Fibroblast of pulmonary artery (primary cell): ENCODE measurements at places on chromosomes 12 and 14.

DNA sequence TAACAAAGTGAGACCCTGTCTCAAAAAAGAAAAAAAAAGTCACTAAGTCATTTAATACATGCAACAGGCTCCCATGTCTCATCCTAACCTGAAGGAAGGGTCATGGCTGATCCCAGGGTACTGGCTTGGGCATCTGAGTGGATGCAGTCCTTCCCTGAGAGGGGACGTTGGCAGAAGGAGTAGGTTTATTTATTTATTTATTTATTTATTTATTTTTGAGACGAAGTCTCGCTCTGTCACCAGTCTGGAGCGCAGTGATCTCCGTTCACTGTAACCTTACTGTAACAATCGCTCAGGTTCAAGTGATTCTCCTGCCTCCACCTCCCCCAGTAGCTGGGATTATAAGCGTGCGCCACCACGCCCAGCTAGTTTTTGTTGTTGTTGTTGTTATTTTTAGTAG is 7.2 kb upstream of the CALCOCO1 start:
- DNase-seq: no peak

DNA sequence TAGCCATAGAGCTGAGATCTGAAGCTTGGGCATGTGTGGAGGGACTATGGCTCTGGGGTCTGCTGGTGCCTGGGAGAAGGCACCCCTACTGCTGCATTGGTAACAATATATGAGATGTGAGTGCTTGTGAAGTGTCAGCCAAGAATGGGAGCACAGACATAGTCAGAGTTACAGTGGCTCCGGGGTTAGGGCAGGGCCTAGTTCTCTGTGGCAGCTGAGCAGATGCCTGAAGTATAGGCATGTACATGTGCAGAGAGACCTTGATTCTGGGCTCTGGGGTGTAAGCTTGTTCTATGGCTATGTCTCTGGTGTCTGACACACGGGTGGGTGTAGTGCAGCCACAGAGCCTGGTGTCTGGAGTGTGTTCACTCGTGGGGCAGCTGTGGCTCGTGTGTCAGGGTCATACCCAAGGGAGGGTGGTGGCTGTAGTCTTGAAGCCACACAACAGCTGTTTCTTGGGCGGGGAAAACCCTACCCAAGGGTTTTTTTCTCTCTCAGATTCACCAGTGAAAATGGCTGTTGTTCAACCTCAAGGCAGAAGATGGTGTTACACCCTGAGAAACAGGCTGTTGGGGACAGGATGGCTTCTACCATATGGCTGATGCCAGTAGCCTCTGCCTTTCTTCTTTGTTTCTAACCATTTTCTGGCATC is 11.9 kb upstream of the TCL1A start:
- no peak for DNase-seq

- DNase-seq: no peak
Observed at GRCh38 chr14:55754471-55754870, 174.5 kb downstream of the KTN1 start.

DNA sequence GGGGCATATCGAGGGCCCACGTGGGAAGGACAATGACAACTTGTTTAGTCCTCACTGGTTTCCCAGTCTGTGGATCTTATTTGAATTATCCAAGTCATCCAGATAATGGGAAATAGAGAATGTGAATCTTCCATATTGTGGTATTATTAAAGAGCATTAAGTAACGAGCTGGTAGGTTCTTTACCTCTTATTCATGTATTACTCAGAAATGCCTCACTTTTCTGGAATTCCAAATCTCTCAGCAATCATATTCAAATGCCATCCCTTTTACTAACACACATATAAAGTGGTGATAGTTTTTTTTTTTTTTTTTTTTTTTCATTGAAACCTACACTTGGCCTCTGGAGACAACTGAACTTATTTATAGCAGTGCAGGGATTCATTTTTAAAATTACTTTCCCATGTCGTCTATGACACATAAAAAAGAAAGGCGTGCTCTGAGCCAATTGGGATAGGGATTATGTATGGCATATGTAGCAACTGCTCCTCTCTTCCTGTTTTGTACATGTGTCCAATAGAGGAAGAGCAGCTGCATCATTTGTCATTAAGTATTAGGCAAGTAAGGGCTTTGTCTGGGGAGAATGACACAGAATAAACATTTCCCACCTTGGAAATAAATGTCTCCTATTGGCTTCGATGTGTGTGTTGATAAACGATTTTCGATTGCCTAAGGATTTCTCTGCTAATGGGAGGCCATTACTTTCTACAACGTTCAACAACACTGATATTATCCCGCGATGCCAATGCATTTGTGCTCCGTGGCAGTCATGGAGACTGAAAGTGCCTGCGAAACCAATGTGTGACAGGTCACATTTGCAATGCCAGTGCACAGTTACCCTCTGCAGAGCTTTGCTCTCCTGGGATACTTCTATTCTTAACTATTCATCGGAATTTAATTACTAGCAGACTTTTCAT is 78.6 kb upstream of the IFNG-AS1 start:
- DNase-seq: peak; percentile 73

GRCh38 chr12:132384916-132385774 is 55.8 kb upstream of the GALNT9 start:
- no peak for DNase-seq

GRCh38 chr14:32368107-32368506 is 39.0 kb downstream of the AKAP6 start:
- no peak for DNase-seq

GRCh38 chr12:67069451-67070306 is 199.5 kb upstream of the CAND1 start:
- DNase-seq: no peak

GRCh38 chr12:130351326-130351725 is 13.6 kb downstream of the PIWIL1 start:
- DNase-seq: no peak

- DNase-seq: no peak
Observed at GRCh38 chr14:59313658-59314608, 125.5 kb downstream of the DAAM1 start.

DNA sequence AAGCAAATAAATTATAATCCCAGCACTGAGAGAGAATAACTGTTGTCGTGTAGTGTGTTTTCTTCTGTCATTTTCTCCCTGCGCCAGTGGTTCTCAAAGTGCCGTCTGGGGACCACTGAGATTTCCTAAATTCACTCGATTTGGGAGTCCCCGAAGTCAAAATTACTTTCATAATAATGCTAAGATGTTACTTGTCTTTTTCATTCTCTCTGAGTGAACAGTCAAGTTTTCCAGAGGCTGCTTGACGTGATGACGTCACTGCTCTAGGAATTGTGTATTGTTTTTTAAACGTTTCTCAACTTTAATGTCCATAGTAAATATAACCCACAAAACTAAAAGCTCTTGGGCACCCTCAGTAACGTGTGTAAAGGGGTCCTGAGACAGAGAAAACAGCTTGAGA is 796 bp upstream of the POP5 start:
- DNase-seq: peak; percentile 30

DNA sequence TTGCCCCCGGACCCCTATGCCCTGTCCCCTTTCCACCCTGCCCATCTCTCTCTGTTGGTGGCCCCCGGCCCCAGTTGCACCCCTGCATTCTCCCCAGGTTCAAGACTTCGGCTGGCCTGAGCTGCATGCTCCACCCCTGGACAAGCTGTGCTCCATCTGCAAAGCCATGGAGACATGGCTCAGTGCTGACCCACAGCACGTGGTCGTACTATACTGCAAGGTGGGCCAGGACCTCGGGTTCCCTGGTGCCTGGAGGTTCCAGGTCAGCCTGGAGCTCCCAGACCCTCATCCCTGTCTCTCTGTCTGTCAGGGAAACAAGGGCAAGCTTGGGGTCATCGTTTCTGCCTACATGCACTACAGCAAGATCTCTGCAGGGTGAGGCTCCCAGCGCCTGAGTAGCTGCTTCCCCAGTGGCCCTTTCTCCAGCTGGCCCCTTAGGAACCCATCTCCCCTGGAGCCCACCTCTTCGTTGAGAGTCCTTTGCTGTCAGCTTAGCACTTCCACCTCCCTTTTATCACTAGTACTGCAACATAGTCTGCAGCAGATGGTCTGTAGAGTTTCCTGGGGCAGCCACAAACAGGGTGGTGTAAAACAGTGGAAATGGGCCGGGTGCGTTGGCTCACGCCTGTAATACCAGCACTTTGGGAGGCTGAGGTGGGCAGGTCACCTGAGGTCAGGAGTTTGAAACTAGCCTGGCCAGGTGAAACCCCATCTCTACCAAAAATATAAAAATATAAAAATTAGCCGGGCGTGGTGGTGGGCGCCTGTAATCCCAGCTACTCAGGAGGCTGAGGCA is 5.8 kb downstream of the TNS2 start:
- no peak for DNase-seq

DNA sequence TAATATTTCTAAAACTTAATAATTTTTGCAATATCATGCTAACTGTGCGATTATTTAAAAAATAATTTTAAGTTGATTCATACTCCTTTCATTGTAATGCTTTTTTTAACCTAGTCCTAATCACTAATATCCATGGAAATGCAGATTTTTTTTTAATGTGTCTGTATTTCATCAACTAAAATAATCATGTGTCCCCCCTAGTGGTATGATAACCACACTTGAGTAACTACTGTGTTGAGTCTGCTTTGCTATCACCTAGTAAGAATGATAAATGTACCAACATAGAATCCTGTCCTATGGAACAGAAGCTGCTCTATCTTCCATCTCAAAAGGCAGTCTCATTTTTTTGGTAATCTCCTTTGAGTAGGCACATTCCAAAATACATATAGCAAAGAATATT is 19.1 kb upstream of the SYNE2 start:
- DNase-seq: no peak

DNA sequence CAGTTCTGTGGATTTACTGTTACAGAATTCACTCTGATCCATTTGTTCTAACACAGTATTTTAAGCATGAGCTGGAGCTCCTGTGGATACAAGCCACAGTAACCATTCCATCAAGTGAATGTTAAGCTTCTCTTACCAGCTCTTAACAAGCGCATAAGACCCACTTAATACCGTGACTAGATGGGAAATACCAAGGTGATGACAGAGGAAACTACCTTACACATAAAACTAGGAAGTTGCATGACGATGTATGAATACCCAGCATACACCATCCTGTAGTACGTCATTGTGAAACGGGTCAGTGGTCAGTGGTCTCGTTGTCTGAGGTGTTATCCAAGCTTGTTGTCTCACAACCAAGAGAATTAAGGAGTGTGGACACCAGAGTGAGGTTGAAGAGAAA is 2.0 kb upstream of the GALC start:
- DNase-seq: no peak

DNA sequence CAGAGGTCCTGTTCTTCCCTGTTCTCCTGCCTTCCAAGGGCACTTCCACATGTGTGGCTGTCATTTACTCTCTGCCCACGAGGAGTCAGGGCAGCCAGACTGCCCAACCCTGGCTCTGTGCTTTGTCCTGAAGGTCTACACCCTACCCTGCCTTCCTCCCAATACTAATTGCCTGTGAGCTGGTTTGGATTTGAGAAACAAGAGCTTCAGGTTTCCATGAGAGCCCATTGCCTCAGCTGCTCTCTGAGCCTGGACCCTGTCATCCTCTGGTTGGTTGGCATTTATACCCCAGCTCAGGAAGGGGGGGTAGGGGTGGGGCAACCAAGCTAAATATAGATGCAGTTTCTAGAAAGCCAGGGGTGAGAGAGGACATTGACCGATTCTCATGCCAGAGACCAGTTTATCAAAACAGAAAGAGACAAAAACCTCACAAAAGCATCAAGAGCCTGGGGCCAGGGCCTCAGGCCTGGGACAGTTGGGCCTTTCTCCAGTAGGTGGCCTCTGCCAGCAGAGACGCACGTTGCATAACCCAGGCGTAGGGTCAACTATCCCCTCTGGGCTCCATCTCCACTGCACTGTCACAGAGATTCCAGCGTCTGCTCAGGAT is 34.5 kb downstream of the VDR start:
- peak; percentile 29 for DNase-seq

DNA sequence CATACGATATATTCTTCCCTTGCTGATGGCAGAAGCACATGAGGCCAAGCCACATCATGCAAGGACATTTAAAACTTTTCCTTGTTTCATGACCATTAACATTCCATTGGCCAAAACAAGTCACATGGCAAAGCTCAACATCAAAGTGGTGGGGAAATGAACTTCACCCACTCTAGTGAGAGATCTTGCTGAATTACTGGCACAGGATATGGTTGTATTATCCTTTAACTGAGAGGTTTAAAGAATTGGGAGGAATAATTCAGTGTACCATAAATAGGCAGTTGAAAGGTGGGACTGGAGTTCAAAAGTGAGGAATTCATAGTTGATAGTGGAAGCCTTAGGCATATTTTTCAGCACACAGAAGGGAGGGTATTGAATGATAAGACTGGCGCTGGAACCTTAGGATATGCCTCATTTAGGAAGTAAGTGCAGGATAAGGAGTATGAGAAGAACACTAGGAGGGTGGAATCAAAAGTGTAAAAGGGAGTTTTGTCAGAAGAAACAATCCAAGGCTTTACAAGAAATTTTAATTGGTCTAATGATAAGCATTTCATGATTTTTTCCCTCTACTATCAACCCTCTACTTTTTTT is 398.8 kb downstream of the C12orf75 start:
- no peak for DNase-seq

GRCh38 chr12:54974279-54974678 is 10.3 kb downstream of the TESPA1 start:
- no peak for DNase-seq

- no peak for DNase-seq
Observed at GRCh38 chr14:81199084-81199483, 21.7 kb downstream of the GTF2A1 start.

- DNase-seq: no peak
Observed at GRCh38 chr14:95008445-95009217, 148.7 kb downstream of the DICER1 start.

GRCh38 chr12:26011099-26011498 is 52.6 kb downstream of the RASSF8 start:
- DNase-seq: peak; percentile 90

- peak; percentile 20 for DNase-seq
Observed at GRCh38 chr12:101616027-101616494, 21.3 kb downstream of the MYBPC1 start.

- DNase-seq: no peak
Observed at GRCh38 chr14:52350445-52350844, 36.3 kb downstream of the PTGER2 start.

DNA sequence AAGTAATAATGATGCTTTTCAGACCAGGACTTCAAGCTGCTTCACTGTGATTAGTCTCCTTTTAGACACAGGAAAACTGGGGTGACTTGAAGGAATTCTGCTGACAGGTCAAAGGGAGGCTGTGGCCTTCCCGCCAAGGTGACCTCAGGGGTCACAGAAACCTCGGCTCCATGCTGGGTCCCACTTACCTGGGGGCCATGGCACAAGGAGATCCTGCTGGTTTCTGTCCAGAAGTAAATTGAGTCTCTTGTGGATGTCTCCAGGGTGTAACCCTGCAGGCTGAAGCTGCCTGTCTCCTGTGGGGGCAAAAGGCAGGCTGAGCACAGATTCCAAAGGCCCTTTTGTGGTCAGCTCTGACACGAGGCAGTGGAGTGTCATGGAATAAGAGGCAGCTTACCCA is 138.7 kb upstream of the MED13L start:
- no peak for DNase-seq

GRCh38 chr12:93777254-93777653 is 100.1 kb downstream of the CRADD start:
- peak; percentile 63 for DNase-seq

GRCh38 chr14:92850492-92850891 is 56.4 kb downstream of the GOLGA5 start:
- DNase-seq: peak; percentile 8

- no peak for DNase-seq
Observed at GRCh38 chr12:3990501-3991280, 117.5 kb upstream of the PARP11 start.
